ENCODE measurements at places on chromosomes 13 and 19.
A peak's percentile ranks its signal among the peaks of the same experiment; 100 is the strongest.

- DNase-seq, result no peak
Measured at GRCh38 chr19:46772170-46773017, 16.0 kb downstream of the SLC1A5 start.

DNA sequence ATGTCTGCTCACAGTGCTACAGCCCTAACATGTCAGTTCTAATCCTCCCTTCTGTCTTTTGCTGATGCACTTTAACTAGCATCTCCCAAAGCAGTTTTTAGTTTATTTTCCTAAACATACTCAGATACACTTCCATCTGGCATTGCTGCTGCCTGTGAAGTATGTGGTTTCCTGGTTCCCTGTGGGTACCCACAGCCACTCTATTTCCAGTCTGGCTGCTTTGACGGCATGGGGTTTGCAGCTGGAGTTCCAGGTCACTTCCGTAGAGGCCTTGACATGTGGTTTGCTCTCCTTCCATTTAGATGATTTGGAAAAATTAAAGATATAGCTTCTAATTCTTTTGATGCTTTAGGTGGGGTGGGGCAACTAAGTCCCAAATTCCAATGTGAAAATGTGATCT is 375.5 kb downstream of the PCDH20 start:
- DNase-seq, result no peak

DNA sequence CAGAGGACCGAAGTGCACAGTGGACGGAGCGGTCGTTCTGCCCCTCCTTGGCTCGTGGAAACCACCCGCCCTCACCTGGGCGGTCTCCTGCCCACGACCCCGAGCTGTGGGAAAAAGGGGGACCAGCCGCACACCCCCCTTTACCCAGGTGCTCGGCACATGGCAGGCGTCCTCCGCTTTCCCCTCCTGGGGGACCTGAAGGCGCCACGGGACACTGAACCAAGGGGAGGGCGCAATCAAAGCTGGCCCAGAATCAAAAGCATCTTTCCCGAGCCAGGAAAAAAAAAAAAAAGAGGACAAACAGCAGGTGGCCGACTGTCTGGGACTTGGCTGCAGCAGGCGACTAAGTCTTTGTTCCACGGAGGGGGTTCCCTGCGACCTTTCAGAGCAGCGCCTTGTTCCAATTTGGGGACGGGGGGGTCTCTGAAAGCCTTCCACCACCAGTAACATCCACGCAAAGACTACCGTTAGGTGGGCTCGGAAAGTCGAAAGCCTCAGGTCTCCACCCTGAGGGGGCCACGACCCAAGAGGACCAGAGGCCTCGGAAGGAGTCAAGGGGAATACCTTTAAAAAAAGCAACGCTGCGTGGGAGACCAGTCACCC is 1.1 kb downstream of the MBD3 start:
- peak; percentile 36 for DNase-seq

- no peak for DNase-seq
Measured at GRCh38 chr19:55811340-55811739, 20.5 kb downstream of the NLRP11 start.

- DNase-seq, result no peak
Measured at GRCh38 chr13:29484796-29485195, 110.7 kb downstream of the SLC7A1 start.

- no peak for DNase-seq
Measured at GRCh38 chr13:40221460-40222201, 444.8 kb downstream of the FOXO1 start.

DNA sequence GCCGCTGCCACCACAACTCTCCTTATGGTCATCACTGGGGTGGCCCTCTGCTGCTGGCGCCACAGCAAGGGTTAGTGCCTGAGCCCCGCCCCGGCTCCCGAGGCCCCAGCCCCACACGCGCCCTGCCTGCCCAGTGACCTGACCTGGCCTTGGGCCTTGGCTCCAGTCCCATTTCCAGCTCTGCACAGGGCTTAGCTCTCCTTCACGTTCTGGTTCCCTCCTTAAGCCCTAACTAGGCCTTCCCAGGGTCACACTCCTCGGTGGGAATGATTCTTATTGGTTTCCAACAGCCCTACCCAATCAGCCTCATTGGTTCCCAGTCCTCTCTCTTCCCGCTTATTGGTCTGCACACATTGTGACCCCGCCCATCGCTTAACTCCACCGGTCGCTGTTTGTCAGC is 5.8 kb downstream of the KIRREL2 start:
- no peak for DNase-seq

GRCh38 chr19:2827840-2828489 is 8.3 kb downstream of the ZNF554 start:
- no peak for DNase-seq

DNA sequence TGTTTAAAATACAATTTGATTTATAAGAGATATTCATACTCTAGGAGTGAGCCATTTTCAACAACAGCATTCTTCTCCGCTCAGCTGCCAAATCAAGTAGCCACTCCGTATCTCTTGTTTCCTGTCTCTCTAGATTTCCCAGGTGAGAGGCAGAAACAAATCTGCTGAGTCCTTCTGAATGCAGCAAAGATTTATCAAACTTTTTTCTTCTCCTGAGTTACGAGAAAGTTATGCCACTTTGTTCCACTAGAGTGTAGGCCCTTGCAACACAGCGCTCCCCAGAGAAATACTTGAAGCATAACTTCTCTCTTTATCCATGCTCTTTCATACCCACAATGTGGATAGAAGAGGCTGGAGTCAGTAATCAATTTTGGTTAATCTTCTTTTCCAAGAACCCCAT is 1960.8 kb downstream of the OLFM4 start:
- no peak for DNase-seq

DNA sequence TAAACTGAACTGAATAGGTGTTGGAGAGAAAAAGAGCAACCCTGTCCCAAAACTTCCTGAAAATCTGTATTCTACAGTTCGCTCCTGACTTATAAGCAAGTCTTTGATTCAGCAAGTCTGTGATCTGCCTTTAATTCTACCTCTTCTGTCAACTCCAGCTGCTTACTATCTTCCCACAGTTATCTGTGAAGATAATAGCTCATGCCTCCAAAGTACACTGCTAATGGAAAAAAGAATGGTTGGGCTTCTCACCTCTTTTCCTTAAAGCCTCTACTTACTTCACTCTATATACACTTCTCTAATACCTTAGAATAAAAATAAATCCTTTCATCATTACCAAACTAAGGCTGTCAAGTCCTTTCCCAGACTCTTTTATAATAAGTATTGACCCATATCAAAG is 391.5 kb upstream of the MIR17HG start:
- DNase-seq, result no peak

DNA sequence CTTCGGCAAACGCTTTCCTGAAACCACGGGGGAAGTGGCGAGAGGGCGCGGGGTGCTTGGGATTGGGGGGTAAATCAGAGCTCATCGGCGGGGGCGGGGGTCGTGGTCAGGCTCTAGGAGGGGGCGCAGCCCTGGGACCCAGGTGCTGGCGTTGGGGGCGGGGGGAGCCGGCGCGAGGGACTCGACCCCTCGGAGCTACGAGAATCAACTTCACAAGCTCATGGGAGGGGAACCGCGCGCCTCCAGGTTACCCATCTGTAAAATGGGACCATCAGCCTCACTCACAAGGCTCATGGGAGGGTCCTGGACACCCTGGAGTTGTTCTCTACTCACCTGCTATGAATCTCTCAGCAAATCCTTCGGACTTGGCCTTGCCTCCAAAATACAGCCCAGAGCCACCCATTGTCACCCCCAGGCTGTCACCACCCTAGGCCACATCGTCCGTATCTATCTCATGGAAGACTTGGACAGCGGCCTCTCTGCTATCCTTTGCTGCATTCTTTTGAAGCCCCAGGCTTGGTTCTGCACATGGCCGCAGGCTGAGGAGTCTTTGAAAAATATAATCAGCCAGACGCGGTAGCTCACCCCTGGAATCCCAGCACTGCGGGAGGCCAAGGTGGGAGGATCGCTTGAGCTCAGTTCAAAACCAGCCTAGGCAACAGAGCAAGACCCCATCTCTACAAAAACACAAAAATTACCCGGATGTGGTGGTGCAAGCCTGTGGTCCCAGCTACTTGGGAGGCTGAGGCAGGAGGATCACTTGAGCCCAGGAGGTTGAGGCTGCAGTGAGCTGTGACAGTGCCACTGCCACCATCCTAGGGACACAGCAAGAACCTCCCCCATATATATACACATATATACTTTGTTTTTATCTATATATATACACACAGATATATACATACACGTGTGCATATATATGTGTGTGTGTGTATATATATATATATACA is 939 bp upstream of the RANBP3 start:
- no peak for DNase-seq

GRCh38 chr13:43935878-43936277 is 56.2 kb downstream of the LACC1 start:
- no peak for DNase-seq

DNA sequence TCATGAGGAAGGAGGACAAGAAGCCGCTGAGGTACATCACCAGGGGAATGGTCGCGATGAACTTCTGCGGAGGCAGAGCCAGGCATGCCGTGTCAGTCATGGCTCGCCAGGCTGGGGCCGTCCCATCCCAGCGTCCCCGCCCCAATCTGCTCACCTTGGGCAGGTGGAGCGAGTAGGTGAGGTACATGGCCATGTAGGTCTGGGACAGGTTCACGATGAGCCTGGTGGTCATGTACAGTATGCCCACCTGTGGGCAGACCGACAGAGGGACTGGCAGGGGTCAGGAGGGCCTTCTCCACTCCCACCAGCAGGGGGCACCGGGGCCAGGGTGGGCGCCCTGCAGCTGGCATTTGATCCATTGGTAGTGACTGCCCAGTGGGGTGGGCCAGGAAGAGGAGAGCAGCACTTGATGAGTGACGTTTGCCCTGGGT is 8.3 kb downstream of the TEKTIP1 start:
- DNase-seq, result peak; percentile 33

DNA sequence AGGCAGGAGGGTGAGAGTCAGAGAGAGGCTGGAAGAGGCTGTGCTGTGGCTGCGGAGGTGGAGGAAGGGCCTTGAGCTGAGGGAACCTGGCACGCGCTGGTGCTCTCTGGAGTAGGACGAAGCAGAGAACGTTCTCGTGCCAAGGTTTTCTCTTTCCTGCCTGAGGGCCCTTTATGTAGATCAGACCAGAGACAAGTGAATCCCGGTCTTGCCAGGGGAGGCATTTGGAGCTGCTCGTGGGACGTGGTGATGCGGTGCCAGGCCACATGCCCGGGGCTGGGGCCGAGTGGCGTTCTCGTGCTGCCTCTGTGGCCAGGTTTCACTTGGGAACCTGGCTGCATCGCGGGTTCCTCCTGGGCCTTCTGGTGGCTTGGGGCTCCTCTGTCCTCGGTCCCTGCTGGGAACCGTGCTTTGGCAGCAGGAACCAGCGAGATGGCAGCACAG is 54.2 kb downstream of the KDM4B start:
- DNase-seq, result peak; percentile 79
